Activated CD4-positive, alpha-beta memory T cell treated with anti-CD3 and anti-CD28 coated beads for 36 hours (primary cell): ENCODE measurements at places on chromosomes 12 and 14. TPM values are rescaled to one million over a fixed set of nuclear protein-coding genes. Genes with fewer than 3 reads are reported as not detected.

DNA sequence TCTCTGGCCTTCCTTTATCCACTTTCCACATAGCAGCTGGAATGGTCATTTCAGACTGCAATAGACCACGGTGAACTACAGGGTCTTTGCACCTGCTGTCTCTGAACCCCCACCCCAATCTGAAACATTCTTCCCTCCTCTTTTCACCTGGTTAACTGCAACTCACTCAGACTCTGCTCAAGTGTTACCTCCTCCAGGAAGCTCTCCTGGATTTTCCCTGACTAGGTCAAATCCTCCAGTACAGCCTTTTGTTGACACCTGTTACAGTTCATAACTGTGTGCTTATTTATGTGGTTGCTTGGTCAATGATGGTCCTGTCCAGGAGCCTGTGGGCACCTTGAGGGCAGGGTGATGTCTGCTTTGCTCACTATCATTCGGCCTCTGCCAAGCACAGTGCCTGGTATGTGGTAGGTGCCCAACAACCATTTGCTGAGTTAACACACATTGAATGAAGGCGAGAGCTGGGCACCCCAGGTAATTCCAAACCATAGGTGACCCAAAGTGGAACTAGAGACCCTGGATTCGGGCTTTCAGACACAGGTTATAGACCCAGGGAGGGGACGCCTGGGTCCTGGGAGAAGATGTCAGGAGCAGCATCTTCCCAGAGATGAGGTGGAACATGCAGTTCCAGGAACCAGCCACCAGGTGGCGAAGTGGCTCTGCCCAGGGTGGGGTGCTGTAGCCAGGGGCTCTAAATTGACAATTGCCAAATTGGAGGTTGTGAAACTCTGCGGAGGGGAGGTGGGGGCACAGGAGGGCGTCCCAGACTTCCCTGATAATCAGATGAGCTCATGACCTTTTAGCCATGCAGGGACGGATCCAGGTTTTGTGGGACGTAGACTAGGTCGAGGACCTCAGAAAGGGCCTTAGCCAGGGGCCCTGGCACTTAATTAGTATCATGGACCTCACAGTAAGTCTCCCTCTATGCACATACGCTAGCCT is 28.1 kb downstream of the TRPV4 start:
- no peaks in the 10 kb centered on the region for H3K4me1 ChIP-seq
- no peaks in the 10 kb centered on the region for H3K27me3 ChIP-seq
- H3K4me3 ChIP-seq = no peak overlapping the region

DNA sequence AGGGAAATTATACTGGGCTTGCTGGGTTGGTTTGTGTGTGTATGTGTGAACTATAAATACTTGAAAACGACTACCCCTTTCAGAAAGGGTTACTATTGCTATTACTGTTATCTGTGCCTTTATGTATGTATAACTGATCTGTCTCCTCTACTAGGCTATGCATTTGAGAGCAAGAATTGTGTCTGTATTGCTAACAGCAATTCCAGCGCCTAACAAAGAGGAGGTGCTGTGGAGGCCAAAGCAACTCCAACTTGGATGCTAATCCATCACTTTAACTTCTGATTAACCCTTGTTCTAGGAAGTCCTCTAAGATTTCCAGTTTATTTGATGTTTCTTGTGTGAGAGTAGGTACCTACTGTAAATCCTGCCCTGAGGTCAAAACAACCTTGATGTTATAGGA is 313.9 kb downstream of the PCNX1 start:
- no peak overlapping the region for H3K27ac ChIP-seq
- H3K4me3 ChIP-seq = no peak overlapping the region
- DNase-seq = no peak
- H3K36me3 ChIP-seq = peaks cover 10% of the 10 kb centered on the region

DNA sequence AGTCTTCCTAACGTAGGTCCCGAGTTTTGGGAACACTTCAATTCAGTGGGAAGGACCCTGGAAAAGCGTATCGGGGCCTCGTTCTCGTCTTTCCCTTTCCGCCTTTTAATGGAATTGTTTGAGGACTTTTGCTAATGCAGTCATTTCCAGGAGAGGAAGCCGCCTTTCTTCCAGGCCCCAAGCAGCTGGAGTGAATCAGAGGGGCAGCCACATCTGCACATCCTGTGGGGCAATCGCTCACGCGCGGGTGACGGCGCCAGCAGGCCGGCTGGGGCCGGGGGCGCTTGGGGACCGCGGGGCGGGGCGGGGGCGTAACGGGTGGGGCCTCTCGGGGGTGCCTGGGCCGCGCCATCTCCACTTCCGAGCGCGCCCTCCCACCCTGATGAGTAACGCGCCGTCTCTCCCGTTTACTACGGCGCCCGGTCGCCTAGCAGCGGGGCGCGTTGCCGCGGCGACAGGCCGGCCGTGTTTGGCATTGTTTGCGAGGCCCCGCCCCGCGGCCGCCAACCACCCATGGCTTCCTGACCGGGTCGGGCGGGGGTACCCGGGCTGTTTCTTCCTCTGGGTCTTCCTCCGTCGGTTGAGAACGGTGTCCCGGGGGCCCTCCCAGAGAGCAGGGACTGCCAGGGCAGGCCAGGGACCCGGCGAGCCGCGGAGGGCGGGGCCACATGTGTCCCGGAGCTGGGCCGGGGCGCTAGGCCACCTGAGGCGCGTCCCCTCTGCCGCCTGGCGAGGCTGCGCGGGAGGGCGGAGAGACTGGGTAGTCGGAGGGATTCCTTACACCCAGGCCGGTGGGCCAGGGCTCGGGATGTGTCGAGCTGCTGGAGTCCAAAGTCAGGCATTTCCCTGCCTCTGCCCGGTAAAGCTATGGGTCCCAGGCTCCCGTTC is 2.3 kb downstream of the GSG1 start:
- peak; percentile 93 for DNase-seq
- H3K4me1 ChIP-seq = peaks cover 57% of the 10 kb centered on the region
- no peaks in the 10 kb centered on the region for H3K27me3 ChIP-seq

DNA sequence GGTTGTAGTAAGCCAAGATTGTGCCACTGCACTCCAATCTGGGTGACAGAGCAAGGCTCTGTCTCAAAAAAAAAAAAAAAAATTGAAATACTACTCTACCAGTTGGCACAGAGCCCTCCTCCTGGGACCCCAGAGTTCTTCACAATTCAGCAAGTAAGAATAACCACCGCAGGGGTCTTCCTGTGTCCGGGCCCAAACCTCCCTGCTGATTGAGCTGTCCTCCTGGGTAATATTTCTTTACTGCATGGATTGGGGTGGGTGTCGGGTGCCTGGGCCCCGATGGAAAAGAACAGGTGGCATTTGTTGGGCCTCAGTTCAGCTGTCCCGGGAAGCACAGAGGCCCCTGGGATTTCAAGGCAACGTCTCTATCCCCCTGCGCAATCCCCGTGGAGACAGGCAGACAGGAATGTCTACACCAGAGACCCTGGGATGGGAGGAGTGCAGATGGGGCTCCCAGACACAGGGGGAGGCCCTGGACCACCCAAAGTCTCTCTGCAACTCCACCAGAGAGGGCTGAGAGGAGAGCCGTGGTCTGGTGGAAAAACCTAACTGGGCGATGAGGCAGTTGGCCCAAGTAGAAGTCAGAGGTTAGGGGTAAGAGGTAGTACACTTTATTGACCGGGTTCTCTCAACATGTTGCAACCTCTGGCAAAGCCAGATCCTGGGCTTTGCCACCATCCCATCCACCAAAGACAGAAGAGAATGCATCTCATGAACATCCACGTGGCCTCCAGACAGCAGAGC is 32.7 kb upstream of the VPS37B start:
- H3K4me1 ChIP-seq = no peaks in the 10 kb centered on the region
- H3K27me3 ChIP-seq = no peaks in the 10 kb centered on the region
- no peak overlapping the region for H3K27ac ChIP-seq
- DNase-seq = no peak

GRCh38 chr14:30921305-30921704 is 46.9 kb downstream of the COCH start:
- no peak for DNase-seq
- H3K36me3 ChIP-seq = peaks cover 8% of the 10 kb centered on the region
- H3K4me1 ChIP-seq = peaks cover 8% of the 10 kb centered on the region
- H3K27me3 ChIP-seq = no peaks in the 10 kb centered on the region
- no peak overlapping the region for H3K4me3 ChIP-seq

DNA sequence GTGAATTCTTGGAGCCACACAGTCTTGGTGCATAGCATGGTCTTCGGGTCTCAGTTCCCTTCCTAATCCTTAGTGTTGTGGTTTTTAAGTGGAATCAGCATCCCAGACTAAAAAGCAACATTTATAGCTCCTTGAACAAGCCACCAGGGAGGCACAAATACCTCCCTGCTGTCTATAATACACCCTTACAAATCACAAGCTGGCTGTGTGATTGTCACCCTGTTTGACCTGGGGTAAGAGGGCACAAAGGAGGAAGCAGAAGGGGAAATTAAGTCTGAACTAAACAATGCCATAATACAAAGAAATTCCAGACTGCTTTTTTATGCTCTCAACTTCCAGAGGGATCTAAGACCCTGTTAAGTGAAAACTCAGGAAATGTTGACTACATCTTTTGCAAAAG is 7.7 kb upstream of the MMP19 start:
- no peak for DNase-seq
- H3K27ac ChIP-seq = no peak overlapping the region
- peaks cover 2% of the 10 kb centered on the region for H3K27me3 ChIP-seq
- H3K36me3 ChIP-seq = no peaks in the 10 kb centered on the region
- no peak overlapping the region for H3K4me3 ChIP-seq
- peaks cover 15% of the 10 kb centered on the region for H3K4me1 ChIP-seq

GRCh38 chr12:54285150-54286041 is 4.9 kb downstream of the HNRNPA1 start:
- H3K4me3 ChIP-seq = peak overlapping the region; percentile 47
- H3K27me3 ChIP-seq = no peaks in the 10 kb centered on the region
- H3K4me1 ChIP-seq = peaks cover 39% of the 10 kb centered on the region
- peaks cover 2% of the 10 kb centered on the region for H3K36me3 ChIP-seq
- DNase-seq = no peak

DNA sequence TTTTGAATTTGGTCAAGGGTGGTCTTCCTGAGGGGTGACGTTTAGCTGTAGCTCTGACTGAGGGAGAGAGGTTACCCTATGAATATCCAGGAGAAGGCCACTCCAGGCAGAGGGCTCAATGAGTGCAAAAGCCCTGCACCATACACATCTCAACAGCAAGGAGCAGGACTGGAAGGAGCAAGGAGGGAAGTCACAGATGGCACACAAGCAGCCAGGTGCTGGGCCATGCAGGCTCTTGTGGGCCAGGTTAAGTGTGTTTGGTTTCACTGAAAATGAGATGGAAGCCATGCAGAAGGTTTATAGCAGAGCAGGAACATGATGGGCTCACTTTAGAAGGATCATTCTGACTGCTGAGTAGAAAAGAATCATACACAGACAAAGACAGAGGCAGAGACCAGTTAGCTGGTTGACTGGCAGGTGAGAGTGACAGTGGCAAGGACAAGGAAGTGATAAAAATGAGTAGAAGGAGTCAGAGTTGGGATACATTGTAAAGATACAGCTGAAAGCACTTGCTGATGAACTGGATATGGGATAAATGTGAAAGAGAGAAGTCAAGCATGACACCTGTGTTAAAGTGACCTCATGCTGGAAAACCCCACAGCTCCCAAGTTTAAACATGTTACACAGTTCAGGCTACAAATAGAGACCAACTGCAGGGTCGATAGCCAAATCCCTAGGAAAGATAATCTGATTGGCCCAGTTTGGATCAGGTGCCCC is 81.2 kb downstream of the PRKD1 start:
- H3K27ac ChIP-seq = no peak overlapping the region
- H3K27me3 ChIP-seq = no peaks in the 10 kb centered on the region
- no peaks in the 10 kb centered on the region for H3K4me1 ChIP-seq
- H3K36me3 ChIP-seq = no peaks in the 10 kb centered on the region
- no peak for DNase-seq
- H3K4me3 ChIP-seq = no peak overlapping the region

DNA sequence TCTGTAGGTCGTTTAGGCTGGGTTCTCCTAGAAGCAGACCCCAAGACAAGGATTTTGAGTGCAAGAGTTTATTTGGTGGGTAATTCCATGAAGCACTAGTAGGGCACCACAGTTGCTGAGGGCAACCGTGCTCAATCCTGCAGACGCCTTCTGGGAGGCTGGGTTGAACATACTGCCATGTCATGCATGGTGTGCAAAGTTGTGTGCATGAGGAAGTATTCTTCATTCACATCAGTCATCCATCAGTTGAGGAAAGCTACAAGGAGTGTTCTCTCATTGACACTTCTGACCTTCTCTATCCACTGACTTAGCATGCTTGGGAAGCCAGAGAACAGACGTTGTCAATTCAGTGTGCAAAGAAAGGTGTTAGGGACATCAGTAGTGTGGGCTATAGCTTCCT is 179.2 kb downstream of the PTPN11 start:
- no peak overlapping the region for H3K4me3 ChIP-seq
- peaks cover 30% of the 10 kb centered on the region for H3K27me3 ChIP-seq
- DNase-seq = no peak
- H3K4me1 ChIP-seq = no peaks in the 10 kb centered on the region
- H3K36me3 ChIP-seq = no peaks in the 10 kb centered on the region
- H3K27ac ChIP-seq = no peak overlapping the region

DNA sequence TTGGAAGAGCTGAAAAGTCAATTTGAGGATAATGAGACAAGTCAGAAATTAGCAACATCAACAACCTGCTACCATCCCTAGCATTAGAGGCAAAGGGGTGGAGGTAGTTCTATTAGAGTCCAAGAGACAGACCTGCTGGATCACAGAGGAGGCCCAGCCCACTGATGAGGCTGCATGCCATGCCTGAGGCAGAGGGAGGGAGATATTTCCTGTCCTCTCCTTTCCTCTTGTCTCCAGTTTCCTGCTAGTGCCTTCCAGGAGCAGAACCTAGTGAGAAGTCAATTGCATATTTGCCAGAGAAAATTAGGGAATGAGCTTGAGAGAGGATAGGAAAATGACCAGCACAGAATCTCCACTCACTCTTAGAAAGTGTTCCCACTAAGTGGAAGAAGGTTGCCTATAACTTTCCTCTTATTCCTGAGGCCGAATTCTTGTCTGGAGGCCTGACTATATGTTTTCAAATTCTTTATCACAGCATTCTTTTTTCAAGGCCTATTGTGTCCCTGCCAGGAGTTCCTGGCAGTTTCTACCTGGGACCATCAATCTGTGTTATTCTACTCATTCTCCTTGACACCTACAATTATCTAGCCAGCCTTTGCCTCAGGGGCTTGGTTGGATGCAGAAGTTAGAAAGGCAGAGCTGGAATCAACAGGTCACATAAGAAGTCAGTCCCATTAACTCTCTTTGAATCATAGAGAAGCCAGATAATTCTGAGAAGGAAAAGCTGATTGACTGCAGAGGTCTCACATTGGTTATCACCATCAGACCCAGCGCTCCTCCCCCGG is 121.9 kb downstream of the EMP1 start:
- peaks cover 11% of the 10 kb centered on the region for H3K27me3 ChIP-seq
- no peaks in the 10 kb centered on the region for H3K4me1 ChIP-seq
- DNase-seq = no peak
- H3K27ac ChIP-seq = no peak overlapping the region
- no peaks in the 10 kb centered on the region for H3K36me3 ChIP-seq

GRCh38 chr14:84927096-84927827 is 602.7 kb upstream of the FLRT2 start:
- no peak overlapping the region for H3K27ac ChIP-seq
- no peaks in the 10 kb centered on the region for H3K4me1 ChIP-seq
- H3K36me3 ChIP-seq = no peaks in the 10 kb centered on the region
- no peaks in the 10 kb centered on the region for H3K27me3 ChIP-seq
- no peak overlapping the region for H3K4me3 ChIP-seq

- H3K27ac ChIP-seq = no peak overlapping the region
- H3K4me1 ChIP-seq = peaks cover 36% of the 10 kb centered on the region
- no peak for DNase-seq
- no peaks in the 10 kb centered on the region for H3K36me3 ChIP-seq
- no peaks in the 10 kb centered on the region for H3K27me3 ChIP-seq
Measured at GRCh38 chr14:89242652-89243279, 174.3 kb downstream of the FOXN3 start.

The DPF3 gene
- total RNA-seq = 0.39 TPM

The FAM181A gene
- total RNA-seq = not detected

The ALG10 gene
- total RNA-seq = 20.9 TPM

The KLRB1 gene
- total RNA-seq = 3.6 TPM

The CLEC1B gene
- total RNA-seq = not detected

The TSPAN11 gene
- not detected for total RNA-seq

The APAF1 gene
- total RNA-seq = 20.8 TPM

The PDE3A gene
- total RNA-seq = not detected

The PZP gene
- not detected for total RNA-seq

The MRPS35 gene
- 49.2 TPM for total RNA-seq
